ENCODE measurements at places on chromosomes 12 and 14. TPM values are rescaled to one million over a fixed set of nuclear protein-coding genes. Genes with fewer than 3 reads are reported as not detected.

DNA sequence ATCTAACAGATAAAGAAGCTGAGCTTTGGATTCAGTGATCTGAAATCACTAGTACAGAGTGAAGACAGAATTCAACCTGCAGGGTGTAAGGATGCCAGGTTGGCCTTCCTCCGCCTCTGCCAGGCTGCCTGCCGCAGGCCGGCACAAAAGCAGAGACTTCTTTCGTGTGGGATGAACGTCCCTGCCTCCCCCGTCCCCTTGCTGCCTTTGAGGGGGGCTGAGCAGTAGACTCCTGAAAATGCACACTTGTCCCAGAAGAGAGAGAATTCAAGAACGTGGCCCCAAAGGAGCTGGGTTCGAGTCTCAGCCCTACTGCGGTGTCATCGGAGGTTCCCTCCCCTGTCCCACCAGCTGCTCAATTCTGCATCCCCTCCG is 154.3 kb downstream of the BCL11B start:
- no peak for DNase-seq

- no peak for DNase-seq
Measured at GRCh38 chr14:41900644-41901043, 294.0 kb downstream of the LRFN5 start.

DNA sequence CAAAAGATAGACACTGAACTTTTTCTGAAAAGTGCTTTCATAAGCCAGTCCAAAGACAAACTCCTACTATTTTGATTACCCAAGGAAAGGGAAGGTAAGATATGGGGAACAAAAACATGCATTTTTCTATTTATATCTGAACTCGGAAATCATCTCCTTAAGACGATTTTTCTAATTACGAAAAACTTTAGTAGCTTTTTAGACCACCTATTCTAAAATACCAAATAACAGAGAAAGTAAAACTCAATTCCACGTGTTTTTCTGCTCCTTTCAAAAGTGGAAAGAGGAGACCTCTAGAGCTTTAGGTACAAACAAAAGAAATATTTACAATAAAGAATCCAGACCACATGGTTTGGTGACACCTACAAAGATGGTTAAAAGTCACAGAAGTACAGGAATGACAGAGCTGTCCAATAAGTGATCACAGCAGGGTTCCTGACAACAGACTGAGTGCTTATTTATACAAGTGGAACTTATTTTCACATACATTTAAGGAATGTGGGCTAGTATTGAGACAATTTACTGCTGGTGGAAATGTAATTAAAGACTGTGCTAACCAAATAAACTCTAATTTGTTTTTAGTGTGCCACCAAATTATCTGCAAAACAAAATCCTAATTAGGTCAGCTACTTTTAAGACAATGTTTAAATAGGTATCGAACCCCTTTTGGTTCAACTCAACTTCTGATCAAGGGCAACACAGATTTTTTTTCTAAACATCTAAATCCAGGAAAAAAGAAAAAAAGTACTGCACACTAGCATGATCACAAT is 2.4 kb downstream of the LRIG3 start:
- DNase-seq: no peak

Gene OR6C68
- not detected for total RNA-seq

DNA sequence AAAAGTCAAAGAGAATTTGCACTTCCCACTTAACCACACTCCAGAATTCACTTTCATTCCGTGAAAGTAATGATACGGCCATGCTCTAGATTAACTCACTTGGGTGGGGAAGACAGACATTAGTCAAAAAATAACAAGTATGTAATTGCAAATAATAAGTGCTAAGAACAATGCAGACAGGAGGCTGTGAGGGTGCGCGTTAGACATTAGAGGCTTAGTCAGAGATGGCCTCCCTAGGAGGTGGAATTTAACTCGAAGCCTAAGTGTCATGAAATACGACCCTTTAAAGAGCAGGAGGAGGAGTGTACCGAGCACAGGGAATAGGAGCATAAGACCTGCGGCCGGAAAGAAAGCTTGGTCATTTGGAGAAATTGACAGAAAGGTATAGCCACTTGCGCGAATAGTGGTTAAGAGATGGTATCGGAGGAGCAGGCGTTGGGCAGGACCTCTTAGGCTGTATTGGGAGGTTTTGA is 628 bp downstream of the SNRPF start:
- DNase-seq: no peak

DNA sequence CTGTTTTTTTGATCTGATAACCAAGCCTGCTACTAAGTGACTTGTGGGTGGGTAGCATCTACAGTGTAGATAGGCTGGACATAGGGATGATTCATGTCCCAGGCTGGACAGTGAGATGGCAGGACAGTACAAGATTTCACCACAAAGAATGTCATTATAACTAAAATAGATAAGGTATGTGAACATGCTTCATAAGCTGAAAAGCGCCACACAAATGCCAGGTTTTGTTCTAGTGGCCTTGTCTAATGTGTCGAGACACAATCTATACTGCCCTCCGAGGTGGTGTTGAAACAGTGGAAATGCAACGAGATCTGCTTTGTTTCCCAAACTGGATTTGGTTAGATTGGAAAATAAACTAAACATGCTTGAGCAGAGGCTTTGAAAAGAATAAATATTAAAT is 4.4 kb downstream of the LGALS3 start:
- no peak for DNase-seq

- DNase-seq: no peak
Measured at GRCh38 chr12:4786795-4787194, 66.6 kb downstream of the GALNT8 start.

Gene RERGL
- 2.0 TPM for total RNA-seq

Gene HOXC11
- not detected for total RNA-seq

Gene LMNTD1
- not detected for total RNA-seq

- DNase-seq: no peak
Measured at GRCh38 chr12:114395755-114396152, 10.2 kb downstream of the TBX5 start.

Gene FGF6
- total RNA-seq: not detected

- no peak for DNase-seq
Measured at GRCh38 chr12:38585086-38585485, 268.5 kb downstream of the ALG10B start.

Gene TMEM132C
- 0.34 TPM for total RNA-seq

- DNase-seq: no peak
Measured at GRCh38 chr12:18165422-18165871, 75.5 kb upstream of the RERGL start.

- no peak for DNase-seq
Measured at GRCh38 chr12:13973996-13974395, 7.4 kb downstream of the GRIN2B start.

Gene GZMH
- 5.9 TPM for total RNA-seq

DNA sequence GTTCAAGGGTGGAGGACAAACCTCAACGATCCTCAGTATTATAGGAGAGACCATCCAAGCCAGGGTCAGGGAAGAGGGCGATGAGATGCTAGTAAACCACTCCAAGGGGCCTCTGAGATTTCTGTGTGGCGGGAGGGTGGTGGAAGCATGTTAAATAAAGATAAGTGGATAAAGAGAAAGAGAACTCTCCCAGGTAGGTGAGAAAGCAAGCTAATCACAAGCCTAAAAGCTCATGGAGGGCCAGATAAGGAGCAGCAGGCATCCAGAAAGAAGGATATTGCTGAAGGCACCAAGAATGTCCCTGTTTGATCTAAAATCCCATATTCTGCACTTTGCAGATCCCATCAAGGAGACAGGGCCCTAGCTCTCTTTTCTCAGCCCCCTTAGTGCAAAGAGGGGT is 48.3 kb upstream of the PARP11 start:
- no peak for DNase-seq

Gene PLEK2
- total RNA-seq: 0.90 TPM

DNA sequence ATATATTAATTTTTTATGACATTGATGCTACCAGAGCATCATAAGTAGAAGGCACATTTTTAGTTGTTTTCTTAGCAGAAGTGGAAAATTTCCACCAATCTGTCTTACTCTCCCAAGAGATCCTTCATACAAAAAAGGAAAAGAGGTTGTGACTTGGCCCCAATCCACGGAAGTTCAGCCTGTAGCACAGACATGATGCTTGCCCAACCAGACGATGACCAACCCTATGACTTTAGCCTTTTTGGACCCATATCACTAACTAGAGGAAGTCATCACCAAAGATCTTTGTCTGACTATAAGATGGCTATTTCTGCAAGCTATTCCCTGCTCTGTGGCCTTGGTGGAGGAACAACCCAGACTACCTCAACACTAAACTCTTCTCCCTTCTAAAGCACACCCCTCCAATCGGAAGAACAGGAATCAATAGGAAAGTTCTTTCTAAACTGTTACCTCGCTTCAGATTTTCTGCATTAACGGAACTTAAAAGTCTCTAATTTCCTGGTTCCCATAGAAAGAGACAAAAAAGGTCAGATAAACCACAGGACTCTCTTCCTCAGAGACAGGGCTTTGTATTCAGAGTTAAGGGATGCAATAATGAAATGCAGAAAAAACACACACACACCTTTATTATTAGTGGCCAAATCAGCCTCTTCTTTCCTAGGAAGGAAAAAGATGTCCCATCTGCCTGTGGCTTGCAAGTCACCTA is 4.1 kb upstream of the RHOJ start:
- DNase-seq: no peak

DNA sequence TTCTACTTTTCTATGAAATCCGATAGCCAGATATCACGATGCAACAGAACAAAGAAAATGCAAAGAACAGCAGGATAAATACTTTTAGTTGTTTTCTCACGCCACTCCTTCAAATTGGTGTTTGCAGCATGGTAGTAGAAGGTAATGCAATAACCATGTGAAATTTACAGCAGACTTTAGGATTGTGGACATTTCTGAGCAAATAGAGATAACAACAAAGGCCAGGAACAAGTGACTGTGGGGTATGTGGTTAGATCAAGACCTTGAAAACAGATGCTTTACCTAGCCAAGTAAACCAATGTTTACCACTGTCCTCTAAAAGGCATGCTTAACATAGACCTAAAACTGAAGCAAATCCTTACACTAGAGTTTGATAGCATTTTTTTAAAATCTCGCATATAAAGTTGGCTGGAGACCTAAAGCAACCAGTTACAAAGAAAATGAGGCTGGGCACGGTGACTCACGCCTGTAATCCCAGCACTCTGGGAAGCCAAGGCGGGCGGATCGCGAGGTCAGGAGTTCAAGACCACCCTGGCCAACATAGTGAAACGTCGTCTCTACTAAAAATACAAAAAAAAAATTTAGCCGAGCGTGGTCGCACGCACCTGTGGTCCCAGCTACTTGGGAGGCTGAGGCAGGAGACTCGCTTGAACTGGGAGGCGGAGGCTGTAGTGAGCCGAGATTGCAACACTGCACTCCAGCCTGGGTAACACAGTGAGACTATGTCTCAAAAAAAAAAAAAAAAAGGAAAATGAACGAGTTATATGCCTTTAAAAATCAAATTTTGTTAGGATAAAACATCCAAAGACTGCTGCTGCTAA is 123.2 kb upstream of the FOXN3 start:
- no peak for DNase-seq

Gene CCND2
- total RNA-seq: 620 TPM

- DNase-seq: no peak
Measured at GRCh38 chr14:38941488-38941887, 161.5 kb downstream of the SEC23A start.

Gene C12orf50
- total RNA-seq: 0.08 TPM

GRCh38 chr12:64531665-64532334 is 78.5 kb upstream of the RASSF3 start:
- no peak for DNase-seq

DNA sequence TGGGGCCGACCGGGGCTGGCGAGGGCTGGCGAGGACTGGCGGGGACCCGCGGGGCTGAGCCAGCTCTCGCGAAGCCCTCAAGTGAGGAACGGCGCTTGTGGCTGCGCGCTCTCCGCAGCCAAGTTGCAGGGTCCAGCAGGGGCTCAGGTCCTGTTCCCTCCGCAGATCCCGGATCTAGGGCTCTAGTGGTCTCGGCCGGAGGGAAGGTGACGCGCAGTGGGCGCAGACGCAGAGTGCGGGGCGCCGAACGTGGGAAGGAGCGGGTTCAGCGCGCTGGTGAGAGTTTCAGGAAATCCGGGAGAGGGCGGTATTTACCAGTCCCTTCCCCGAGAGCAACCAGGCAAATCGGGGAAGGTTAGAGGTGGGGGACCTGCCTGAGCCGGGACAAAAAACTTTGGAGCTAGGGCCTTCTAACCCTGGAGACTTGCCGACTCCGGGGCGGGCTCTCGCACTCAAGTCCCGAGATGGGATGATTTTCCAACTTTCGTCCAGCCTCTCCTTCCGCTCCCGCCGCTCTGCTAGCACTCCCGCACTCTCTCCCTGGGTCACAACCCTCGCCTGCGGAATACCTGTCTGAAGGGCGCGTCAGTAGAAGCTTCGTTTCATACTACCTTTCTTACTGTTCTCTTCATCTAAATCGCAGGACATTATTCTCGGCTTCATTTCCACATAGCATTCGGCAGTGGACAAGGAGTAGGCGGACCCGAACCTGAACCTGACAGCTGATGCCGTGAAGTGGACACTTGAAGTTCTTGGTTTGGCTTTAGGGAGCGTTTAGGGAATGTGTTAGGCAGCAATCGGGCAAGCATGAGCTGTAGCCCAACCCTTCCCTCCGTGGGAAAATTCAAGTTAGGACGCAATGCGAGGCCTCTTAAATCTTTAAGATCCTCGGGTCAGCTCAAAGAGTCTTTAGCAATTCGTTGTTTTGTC is 13.6 kb upstream of the PAX9 start:
- no peak for DNase-seq

- no peak for DNase-seq
Measured at GRCh38 chr14:63632932-63633514, 8.6 kb downstream of the WDR89 start.

Gene TDRD9
- 1.2 TPM for total RNA-seq

- DNase-seq: no peak
Measured at GRCh38 chr14:103398427-103399195, 13.4 kb downstream of the MARK3 start.

Measured in heart left ventricle (tissue), 16 donors.